Heart right ventricle (tissue), 16 donors: ENCODE measurements at places on chromosomes 7 and 10. TPM values are rescaled to one million over a fixed set of nuclear protein-coding genes. Genes with fewer than 3 reads are reported as not detected.

Gene AKR1C4
- not detected for total RNA-seq

Gene MEOX2
- total RNA-seq: 10.8 TPM

Gene EPO
- total RNA-seq: not detected

DNA sequence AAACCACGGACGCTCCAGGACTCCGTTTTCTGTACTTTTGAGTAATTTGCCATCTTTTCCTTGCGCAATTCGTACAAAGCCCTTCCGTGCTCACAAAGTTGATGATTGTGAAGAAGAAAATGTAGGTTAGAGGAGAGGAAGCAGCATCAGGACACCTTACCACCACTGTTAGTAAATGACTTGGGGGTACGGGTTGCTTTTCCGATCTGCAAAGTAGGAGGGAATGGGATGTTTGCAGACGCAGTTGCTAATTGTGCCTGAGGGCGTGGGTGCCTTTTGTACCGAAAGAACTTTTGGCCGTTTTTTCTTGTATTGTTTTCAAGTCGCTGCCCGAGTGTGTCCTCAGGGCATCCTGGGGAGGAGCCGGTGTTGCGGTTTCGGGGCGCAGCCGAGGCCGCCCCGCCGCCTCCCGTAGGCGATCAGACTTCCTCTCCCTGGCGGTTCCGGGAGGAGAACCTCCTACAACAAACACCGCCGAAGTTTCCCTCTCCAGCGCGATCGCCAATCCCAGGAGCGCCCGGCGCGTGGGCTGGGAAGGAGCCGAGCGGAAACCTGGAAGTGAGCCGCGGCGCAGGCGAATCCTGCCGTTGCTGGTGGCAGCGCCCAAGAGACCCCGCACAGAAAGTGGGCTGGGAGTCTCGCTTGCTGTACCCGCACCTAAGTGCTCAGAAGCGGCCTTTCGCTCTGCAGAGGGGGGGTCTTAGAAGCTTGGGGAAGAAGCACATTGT, 1.0 kb downstream of the PRR15 start:
- peak overlapping the region; percentile 67 for H3K4me3 ChIP-seq
- H3K4me1 ChIP-seq: peaks cover 16% of the 10 kb centered on the region
- no peak overlapping the region for H3K27ac ChIP-seq

- H3K27ac ChIP-seq: no peak overlapping the region
- H3K4me1 ChIP-seq: peaks cover 12% of the 10 kb centered on the region
- no peaks in the 10 kb centered on the region for H3K36me3 ChIP-seq
- peaks cover 6% of the 10 kb centered on the region for H3K27me3 ChIP-seq
- H3K4me3 ChIP-seq: no peak overlapping the region
Measured at GRCh38 chr7:48031111-48031510, 2.2 kb upstream of the SUN3 start.

GRCh38 chr7:12800486-12800885, 113.1 kb downstream of the ARL4A start:
- H3K36me3 ChIP-seq: no peaks in the 10 kb centered on the region
- peaks cover 27% of the 10 kb centered on the region for H3K4me1 ChIP-seq
- DNase-seq: no peak
